ENCODE measurements at places on chromosomes 5 and 9.

- DNase-seq, result no peak
These were observed 47.9 kb upstream of the CTSL start for GRCh38 chr9:87677776-87678587.

DNA sequence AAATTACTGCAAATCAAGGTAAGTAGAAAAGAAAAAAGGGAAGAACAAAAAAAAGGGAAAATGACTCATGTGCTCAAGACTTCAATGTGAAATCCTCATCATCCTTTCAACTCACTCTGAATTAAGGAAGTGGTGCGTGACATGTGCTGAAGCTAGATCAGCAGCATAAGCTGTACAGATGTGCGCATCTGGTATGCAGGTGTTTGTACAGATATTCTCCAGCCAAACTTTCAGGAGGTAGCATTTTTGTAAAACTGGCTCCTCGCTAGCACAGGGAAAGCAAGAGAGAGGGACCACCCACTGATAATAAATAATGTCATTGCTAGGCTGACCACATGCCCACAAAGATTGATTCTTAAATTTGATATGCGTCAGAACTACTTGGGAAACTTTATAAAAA is 253.9 kb upstream of the RGMB start:
- no peak for DNase-seq

DNA sequence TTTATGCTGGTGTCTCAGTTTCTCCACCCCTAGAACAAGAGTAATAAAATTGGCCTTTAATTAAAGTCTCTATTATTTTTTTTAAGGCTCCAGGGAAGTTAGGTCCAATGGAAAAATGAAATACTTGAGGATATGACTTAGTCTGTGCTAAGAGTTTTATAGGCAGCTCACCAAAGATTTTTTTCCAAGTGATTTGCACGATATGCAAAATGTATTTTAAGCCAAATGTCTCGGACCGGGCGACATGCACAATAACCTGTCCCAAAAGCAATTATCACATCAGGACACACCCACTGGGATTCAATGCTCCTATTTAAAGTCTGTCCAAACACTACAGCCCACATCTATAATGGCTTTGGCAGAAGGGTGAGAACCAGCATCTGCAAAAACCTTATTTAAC is 136.1 kb upstream of the ANKH start:
- DNase-seq, result no peak

GRCh38 chr5:168802337-168802736 is 223.2 kb upstream of the PANK3 start:
- no peak for DNase-seq

GRCh38 chr5:124021776-124022175 is 509.8 kb downstream of the CSNK1G3 start:
- no peak for DNase-seq

GRCh38 chr9:71901695-71902597 is 9.0 kb downstream of the ABHD17B start:
- DNase-seq, result no peak

GRCh38 chr9:114110180-114110579 is 11.1 kb upstream of the KIF12 start:
- DNase-seq, result no peak

- DNase-seq, result no peak
These were observed 164.1 kb downstream of the HMHB1 start for GRCh38 chr5:143976055-143976454.

DNA sequence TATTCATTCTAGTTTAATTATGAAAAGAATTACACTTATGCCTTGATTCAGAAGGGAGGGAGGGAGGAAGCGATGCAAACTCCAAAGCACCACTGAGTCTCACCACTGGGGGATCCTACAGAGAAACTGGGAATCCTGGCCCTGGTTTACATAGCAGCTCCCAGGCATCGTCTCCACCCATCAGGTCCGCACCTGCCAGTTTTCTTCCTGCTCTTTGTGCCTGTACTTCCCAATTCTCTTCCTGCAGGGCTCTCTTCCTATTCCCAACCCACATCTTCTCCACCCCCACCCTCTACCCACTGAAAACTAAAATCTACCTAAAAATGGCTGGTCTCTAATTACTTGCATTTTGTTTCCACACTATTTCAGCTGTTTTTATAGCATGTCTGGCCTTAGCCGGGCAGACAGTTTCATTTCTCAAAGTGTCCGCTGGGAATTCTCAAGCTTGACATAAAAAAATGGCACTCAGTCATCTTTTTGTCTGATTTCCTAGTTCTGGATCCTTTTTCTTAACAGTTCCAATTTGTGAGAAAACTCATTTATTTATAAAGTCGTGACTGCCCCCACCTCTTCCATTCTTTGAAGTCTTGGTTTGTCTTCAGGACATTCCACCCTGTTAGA is 1.6 kb upstream of the TNIP1 start:
- DNase-seq, result no peak

All from hematopoietic multipotent progenitor cell treated with erythropoietin and hydrocortisone succinate and interleukin-3 and kit ligand, for 17 days (in vitro differentiated cells).